Cerebellar nuclear complex (tissue), 1 donor: ENCODE measurements at places on chromosomes 6 and 20.

DNA sequence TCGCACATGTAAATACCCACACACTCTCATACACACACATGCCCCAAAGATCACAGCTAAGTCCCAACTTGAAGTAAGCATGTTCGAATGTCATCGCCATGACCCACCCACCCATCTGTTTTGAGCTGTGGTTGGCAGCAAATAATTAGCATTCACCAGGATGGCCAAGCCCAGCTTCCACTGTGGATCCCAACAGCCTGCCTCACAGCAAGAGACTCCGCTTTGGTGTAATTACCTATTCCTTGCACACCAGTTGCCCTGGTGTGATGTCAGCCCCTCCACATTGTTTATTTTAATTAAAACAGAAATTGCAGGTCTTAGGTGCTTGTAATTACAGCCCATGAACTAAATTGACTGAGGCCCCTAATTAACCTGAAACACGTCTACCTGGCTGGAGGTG, 81.1 kb downstream of the MAFB start:
- no peak for DNase-seq

DNA sequence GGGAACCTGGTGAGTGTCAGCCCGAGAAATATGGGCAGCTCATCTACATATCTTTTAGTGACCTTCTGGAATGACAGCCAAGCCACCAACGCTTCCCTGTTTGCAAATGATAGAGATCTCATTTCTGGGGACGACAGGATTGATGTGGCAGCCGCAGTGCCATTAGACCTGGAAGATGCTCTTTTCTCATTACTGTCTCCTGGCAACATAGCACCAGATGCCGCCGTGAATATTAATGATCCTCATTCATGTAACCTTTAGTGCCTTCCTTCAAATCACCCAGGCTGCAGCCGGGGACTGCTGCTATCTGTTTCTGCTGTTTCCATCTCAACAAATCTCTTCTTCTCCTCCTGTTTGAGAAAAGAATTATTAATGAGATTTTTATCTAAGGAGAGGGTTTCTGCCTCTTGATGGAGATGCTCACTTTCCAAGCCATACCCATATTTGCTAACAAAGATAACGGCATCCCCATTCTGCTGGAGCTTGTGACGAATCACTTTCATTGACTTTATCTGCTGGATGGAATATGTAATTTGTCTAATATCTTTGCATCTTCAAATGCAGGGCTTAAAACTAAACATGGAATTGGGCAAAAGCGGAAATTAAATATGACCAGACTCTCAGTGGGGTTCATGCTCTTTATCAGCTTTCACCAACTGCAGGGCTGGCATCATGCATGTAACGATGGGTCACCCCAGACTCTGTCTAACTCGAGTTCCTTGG, 74.8 kb upstream of the KIF16B start:
- no peak for DNase-seq

DNA sequence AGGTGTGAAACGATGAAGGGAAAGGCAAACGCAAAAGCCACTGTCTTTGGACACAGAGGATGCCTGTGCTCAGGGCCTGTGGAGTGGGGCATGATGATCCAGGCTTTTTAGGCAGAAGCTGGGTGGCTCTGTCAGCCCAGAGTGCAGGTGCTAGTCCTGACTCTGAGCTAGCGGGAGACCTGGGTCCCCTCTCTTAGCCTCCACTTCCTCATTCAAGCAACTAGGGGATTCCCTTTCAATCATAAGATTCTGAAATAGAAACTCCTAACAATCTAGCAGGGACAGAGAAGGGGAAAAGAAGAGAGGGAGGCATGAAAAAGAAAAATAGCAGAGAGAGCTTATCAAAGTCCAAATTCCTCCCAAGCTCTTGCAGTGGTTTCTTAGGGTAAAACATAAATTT, 7.6 kb upstream of the HIVEP2 start:
- DNase-seq, result no peak

DNA sequence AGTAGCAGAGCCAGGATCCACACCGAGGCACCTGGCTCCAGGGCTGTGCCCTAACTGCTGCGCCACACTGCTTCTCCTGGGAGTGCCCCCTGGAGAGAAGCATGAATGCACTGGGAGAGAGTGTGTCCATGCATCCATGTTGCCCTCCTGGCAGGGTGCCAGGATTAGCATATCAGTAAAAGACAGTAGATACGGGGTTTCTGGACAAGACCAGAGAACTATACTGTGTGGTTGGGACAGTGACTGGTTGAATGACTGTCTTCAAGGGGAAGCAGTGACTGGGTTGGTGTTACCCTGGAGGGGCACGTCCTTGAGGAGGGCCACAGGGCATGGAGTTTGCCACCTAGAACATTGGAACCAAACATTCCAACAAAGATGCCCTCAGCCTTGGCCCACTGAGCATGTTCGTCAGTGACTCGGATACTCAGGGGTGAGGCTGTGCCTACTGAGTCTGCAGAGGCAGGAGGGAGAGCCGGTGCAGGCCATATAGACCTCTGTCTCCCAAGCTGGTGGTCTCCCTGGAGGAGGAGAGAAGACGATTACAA, 288.8 kb downstream of the CDC5L start:
- DNase-seq, result no peak

- no peak for DNase-seq
Measured at GRCh38 chr6:18100296-18100695, 22.2 kb downstream of the NHLRC1 start.

- DNase-seq, result no peak
Measured at GRCh38 chr6:118902726-118903125, 8.8 kb downstream of the ASF1A start.

DNA sequence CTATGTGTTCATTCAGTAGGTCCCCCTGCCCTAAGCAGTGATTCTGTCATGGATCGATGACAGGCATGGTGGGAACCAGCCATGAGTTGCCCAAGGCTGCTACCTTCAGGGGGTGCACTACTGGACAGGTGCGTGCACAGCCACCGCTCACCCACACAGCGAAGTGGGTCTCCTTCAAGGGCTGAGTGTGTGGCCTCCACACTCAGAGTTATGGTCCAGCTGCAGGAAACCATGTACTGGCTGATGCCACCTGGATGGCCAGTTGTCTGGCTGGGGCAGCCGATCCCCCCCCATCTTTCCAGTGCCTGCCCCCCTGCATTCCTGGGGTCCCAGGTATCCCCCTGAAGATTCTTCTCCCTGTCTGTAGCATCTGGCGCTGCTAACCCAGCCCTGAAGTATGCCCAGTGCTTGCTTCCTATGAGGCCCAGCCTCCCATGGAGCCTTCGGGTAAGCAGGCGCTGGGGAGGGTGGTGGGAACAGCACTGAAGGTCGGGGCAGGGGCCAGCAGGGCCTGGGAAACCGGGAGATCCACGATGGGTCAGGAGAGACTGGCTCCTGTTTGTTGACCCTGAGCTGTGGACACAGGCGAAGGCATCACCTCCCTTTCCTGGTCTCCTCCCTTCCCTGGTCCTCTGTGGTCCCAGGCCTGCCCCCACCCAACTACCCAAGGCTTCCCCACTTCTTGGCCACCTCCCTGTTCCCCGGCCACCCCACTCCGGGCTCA, 106.0 kb downstream of the VEGFA start:
- no peak for DNase-seq

DNA sequence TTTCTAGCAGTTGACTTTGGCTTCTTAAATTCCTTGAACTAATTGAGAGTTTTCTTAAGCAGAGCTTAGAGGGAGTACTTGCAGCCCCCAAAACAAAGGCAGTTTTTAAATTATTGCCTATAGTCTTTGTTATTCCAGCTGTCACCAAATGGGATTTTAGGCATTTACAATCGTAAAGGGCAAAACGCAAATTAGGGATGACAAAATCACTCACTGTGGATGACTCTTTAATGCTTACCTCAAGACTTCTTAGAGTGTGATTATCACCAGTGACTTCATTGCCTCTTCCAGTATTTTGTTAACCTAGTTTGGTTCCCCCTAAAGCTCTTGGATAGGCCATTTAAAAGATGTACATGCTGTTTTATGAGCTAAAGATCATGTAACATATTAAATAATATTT, 126.8 kb downstream of the LRRC1 start:
- DNase-seq, result no peak

DNA sequence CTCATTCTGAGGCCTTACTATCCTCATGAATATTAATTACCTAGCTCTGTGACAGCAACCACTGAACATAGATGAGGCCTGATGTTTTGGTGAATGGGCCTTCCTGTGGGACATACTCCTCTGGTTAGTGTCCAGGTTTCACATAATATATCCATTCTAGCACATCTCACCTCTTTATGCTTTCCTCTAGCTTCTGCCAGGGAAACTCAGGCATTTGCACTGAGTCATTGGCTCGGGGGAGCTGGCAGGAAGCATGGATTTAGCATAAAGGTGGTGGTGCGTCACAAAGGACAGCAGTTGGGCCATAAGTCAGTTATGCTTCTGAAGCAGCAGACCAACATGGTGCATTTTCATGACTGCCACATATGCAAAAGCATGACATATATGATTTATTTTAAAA, 37.5 kb upstream of the TMEM170B start:
- DNase-seq, result no peak

DNA sequence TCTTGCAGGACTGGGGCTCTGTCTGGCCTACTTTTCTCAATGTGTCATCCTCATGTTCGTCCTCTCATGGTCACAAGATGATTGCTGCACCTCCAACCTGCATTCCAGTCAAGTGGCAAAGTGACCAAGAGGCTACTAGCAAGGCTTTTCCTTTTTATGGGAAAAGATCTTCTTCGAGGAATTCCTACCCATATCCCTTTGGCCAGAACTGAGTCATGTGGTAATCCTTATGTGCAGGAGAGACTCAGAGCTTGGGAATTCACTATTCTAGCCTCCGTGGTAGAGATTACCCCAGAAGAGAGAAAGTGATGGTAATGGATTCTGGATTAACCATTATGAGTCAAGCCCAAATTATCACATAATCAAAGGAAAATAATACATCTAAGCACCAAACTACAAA, 162.7 kb downstream of the KCNQ5 start:
- DNase-seq, result no peak

- DNase-seq, result no peak
Measured at GRCh38 chr20:56328861-56329260, 29.9 kb upstream of the FAM210B start.

DNA sequence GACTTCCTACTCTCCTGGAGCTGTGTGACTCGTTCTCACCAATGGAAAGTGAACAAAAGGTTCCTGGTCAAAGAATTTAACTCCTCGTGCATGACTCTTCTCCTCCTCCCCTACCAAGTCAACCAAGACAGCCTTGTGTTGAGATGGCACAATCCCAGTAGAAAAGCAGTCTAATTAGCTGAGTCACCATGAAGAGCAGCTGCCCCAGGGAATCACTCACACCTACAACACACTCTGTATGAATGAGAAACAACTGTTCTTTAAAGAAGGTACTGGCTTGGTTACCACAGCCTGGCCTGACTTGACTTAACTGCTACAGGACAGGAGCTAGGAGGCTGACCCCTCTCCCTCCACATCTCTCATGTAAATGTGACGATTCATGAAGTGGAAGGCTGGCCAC, 2.9 kb upstream of the HLA-DOB start:
- DNase-seq, result no peak

DNA sequence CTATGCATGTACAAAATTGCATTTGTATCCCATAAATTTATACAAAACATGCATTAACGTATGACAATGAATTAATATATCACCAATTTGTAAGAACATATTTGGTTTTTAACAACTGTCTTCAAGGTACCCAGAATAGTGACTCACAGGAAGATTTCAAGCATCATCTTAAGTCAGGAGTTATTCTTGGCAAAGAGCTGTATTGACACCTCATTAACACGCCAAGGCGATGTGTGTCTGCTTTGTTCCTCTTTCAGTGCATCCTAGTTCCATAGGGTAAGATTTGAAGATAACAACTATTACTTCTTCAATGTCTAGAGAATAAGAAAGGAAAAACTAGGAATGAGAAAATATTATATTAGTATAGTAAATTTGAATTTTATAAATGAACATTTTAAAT, 35.8 kb upstream of the TPD52L1 start:
- DNase-seq, result no peak

GRCh38 chr6:121647905-121648304, 212.5 kb downstream of the GJA1 start:
- DNase-seq, result no peak

- DNase-seq, result no peak
Measured at GRCh38 chr6:41561931-41562911, 16.0 kb downstream of the FOXP4 start.

DNA sequence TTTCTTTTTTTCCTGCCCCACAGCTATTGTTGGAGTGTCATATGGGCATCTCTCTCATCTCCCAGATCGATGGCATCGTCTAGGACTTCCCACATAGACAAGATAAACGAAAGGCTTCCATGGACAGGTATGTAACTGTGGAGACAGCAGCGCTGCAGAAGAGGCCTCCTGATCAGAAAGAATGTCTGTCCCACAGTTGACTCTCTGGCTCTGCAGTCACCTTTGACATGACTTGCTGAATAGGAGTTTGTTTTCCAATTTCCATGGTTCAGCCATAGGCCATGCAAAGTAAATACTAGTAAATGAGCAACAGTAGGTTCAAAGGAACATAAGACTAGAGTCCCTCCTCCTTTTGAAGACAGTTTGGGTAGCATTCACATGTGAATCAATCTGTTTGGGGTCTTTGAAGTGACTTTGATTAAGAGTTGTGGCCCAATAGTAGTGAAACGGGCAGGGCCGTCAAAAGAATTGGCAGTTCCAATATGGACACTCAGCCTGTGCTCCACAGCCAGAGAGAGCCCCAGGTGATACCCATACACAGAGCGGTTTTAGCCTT, 134.7 kb upstream of the IFNGR1 start:
- DNase-seq, result no peak

DNA sequence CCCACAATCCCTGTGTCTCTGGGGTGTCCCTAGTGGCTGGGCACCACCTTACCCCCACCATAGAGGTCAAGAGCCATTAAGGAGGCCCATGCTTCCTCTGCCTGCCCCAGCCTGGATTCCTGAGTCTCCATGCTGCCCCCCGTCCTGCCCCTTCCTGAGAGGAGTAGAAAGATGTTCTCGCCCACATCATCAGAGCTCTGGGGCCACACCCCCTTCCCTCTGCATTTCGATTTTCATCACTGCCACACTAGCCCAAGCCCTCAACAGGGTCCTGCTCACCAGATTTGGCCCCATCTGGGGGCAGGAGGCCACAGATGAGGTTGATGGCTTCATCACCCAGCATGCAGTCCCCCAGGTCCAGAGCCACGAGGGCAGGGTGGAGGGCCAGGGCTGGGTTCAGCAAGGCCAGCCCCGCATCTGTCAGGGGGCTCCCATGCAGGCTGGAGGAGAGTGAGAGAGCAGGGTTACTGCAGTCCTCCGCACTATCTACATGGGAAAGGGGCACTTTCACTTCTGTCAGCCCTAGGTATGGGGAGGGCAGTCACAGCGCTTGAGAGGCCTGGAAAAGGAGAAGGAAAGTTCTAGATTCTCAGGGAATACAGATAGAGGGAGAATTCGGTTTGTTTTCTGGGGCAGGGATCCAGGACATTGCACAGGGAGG, 1.5 kb downstream of the LRRC73 start:
- no peak for DNase-seq

- DNase-seq, result no peak
Measured at GRCh38 chr20:10708351-10709185, 34.8 kb upstream of the JAG1 start.
